Right lobe of liver (tissue), 6 donors: ENCODE measurements at places on chromosomes 4 and X. TPM values are rescaled to one million over a fixed set of nuclear protein-coding genes. Genes with fewer than 3 reads are reported as not detected.

DNA sequence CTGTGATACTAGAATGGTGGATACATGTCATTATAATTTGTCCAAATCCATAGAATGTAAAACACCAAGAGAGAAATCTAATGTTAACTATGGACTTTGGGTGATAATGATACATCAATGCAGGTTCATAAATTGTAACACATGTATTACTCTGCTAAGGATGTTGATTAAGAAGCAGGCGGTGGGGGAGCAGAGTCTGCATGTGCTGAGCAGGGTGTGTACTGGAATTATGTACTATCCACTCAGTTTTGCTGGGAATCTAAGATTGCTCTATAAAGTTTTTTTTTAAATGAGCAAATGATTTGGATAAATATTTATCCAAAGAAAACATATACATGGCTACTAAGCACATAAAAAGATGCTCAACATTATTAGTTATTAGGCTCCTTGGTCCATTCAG lies 15.0 kb upstream of the MANBA start:
- no peak for DNase-seq

The ZFX gene
- 21.5 TPM for total RNA-seq

DNA sequence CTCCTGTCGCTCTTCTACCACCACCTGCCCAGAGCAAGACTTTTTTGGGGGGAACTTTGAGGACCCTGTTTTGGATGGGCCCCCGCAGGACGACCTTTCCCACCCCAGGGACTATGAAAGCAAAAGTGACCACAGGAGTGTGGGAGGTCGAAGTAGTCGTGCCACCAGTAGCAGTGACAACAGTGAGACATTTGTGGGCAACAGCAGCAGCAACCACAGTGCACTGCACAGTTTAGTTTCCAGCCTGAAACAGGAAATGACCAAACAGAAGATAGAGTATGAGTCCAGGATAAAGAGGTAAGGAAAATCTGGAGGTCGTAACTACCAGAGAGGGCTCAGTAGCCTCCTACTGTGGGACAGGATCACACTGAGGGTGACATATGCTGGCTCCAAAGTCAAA lies 364.5 kb downstream of the MAPK10 start:
- DNase-seq: no peak

DNA sequence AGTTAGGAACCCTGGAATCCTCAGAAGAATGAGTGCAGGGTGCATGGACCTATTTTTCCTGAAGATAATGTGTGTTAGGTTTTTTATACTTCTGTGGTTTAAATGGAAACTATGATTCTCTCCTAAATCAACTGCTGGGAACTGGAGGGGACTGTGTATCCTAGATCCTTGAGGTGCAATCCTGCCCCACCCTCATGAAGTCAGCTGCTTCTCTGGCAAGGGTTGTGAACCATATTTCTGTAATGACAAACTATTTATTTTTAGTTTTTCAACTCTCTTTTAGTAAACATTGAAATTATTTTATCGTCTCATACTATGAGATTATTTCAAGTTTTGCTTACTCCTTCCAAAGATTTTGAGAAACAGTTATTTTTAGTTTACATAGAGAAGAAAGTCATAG lies 25.8 kb upstream of the VEGFC start:
- DNase-seq: no peak

DNA sequence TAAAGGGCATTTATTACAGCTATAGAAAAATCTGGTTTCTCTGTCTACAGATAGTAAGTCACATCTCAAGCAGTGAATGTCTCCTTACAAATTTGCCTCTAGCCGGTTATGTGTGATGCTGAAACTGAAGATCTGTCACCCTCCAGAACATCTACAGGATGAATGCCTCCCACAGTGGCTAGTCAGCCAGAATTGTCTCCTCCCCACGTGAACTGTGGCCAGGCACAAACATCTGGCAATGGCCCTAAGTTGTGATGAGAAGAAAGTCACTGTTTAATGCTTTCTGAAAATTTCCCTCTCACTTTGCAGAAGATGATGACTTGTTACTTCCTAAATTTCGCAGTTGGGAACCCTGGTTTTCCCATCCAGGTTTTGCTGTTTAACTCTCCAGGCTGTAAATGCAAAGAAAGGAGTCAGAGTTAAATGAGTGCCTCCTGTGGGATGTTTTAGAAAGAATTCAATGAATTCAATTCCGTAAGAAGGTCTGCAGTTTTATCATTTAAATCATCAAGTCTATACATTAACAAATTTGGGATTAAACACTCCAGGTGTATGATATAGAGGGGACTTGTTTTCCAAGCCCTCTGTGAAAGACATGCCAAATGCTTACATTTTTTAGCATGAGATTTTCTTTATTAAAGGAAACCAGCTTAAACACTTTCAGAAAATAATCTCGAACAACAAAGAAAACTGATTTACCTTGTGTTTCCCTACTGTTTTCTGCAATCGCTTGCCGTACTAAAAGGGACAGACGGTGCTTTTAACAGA lies 55.4 kb upstream of the TLR3 start:
- DNase-seq: no peak

The NKX3-2 gene
- total RNA-seq: not detected

The NUDT10 gene
- 0.31 TPM for total RNA-seq

DNA sequence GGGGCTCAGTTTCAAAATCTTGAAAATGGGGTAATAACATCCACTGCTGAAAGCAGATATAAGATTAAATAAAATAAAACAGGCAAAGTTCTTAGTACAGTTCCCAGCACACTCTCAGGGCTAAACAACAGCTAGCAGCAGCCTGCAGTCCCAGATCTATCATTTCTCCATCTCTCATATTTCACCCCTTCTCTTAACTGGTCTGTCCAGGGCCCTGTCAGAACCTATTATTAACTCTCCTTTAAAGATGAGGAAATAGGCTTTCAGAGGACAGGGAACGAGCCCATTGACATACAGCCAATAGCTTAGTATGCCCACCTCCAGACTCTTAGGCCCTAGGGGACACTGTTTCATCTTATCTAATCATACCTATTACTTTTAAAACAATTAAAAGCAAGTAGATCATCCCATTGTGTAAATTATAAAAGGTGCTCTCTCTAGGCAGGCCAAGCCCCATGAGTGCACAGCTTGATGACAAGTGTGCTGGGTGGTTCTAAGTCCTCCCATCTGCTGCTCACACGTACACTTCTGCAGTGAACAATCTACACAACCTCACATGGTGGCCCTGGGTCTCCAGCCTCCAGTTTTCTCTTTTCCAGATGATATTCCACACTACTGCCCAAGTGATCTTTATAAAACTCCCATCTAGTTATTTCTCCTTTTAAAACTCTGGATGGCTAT lies 119.0 kb downstream of the APBB2 start:
- no peak for DNase-seq

The CCDC158 gene
- total RNA-seq: 2.9 TPM

DNA sequence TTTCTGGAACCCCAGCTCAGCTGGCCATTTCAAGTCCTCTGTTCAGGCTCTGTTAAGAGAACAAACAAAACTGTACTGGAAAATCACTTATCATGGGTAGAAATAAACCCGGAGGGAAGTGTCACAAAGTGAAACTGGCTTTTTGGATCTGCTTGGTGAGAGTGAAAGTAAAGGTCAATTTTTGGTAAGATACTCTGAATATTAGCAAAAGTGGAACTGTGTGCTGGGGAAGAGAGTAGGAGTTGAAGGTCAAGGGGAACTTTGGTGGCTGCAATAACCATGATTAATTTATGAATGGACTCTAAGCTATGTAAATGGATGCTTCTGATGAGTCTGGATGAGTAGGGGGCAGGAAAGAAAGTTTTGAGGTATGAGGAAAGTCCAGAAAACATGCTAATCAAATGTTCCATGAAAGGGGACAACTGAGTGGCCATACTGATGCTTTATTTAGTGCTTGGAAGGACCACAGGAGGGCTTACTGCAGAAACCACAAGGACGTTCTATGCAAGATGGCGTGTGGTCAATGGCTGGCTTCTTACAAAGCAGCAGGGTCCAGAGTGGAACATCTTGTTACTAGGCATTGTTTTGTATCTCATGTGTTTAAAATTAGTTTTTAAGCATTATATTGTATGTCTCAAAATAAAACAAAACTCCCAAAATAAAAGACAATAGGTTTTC lies 36.8 kb upstream of the TNIP3 start:
- DNase-seq: no peak

DNA sequence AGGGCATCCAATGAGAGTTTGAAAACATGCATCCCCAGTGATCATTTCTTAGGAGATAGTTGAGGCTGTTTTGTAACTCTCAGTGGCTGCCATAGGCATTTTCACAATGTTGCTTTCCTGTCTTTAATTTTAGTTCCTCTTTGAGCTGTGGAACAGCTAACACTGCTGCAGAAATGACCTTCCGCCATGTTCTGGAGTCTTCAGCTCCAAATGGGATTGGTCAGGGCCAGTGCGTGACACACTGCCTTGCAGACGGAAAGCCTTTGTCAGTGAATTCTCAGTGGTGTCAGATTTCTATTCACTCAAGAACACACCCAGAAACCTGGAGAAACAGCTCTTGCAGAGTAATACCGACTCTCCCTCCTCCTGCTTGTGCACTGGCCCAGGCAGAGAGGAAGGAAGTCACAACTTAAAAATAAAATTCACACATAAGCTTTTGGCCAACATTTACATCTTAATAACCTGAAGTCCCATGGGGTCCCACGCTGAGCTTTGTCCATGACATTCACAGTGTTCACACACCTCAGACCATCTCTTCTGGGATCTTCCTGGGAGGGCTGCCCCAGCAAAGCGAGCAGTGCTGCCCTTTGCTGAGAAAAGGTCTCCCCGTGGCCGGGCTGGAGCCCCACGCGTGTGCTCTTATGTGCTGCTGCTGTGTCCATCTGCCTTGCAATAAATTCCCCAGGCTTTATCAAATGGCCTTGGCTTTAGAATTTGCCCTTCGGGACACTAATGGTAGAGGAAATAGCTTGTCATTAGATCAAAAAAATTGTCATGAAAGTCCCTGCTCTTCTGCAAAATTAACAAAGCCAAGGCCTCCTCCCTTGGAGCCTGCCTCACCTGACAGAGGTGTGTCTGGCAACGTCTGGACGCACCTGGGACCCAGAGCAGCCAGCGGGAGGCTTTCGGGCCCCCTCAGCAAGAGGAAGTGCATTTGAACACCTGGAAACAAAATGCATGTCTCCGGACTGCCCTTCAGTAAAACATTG lies 126.8 kb downstream of the IRF2 start:
- peak; percentile 69 for DNase-seq

DNA sequence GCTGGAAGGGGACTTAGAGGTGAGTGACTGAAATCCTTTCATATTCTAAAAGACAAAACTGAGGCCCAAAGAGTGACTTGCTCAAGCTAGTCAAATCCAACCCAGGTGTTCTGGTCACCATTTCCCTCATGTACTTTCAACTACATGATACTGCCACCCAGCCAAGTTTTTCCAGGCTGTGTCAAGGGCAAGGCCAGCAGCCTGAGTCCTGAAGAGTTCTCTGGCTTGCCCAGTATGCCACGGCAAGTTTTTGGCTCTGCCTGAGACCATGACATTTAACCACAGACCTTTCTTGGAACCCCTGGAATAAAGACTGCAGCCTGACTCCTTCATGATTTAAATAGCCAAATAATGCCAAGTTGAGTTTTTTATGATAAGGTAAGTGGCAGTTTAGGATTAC lies 10.7 kb upstream of the TMEM164 start:
- no peak for DNase-seq

The N4BP2 gene
- total RNA-seq: 4.2 TPM

DNA sequence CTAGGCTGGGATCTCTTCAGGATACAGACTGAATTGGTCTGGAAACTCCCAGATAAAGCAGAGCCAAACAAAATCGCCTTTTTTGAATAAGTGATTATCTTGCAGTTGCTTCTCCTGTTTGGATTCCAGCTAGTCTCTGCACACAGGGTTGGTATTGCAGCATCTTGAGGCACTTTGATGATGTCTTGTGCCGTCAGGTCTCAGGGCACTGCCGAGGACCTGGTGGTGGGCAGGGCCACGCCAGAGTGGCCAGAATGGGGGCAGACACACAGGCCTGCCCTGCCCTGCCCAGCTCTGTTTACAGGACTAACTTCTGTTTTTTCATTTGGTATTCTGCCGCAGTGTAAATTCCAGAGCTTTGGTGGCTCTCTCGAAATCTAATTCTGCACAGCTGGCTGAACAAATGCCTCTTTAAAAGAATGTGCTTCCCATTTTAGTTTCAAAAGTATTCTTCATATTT lies 276.1 kb downstream of the NR3C2 start:
- DNase-seq: no peak

DNA sequence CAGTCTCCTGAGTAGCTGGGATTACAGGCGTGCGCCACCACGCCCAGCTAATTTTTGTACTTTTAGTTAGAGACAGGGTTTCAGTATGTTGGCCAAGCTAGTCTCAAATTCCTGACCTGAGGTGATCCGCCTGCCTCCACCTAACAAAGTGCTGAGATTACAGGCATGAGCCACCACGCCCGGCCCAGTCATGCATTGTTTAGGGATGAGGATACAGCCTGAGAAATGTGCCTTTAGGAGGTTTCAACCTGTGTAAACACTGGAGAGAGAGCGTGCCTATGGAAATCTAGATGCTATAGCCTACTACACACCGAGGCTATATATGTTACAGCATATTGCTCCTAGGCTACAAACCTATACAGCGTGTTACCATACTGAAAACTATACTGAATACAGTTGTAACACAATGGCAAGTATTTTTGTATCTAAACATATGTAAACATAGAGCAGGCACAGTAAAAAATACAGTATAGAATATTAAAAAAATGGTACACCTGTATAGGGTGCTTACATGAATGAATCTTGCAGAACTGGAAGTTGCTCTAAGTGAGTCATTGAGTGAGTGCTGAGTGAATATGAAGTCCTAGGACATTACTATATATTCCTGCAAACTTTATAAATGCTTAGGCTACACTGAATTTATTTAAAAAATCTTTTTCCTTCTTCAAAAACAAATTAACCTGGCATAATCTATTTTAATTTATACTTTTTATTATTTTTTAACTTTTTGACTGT lies 588.2 kb upstream of the ADGRL3 start:
- DNase-seq: no peak

GRCh38 chr4:94695384-94695783 lies 62.4 kb upstream of the BMPR1B start:
- no peak for DNase-seq

The PIR gene
- total RNA-seq: 13.3 TPM

The SORCS2 gene
- total RNA-seq: 6.2 TPM

The PRR32 gene
- total RNA-seq: not detected

DNA sequence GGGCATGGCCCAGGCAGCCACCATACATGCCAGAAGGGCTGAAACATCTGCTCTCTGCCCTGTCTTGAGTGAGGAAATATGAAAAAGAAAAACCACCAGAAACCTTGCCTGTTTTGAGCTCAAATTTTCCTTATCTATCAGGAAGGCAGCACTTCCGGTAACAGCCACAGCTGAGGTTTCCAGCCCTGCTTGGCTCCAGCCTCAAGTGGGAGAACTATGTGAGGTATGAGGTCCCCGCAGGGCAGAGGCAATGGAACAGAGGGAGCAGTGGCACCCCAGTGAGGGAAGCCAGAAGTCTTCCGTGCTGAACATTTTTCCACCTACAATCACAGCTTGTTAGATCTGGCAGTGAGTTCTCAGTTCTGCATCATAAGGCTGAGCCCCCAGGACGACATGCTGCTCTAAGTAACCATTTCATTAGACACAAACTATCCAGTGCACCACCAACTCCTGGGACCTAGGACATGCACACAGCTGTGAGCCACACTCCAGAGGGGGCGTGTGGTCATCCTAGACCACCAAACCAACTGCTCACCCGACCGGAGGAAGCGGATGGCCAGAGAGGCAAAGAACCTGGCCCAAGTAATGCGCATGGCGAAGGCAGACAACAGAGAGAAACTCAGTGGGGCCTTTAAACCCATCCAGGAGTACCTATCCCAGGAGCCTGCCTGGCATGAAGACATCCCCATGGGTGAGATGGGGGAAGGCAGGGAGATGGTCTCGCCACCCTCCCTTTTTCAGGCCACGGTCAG lies 22.6 kb downstream of the WDR1 start:
- no peak for DNase-seq

The AFF2 gene
- 1.9 TPM for total RNA-seq

The CC2D2A gene
- total RNA-seq: 1.7 TPM

GRCh38 chr4:7055111-7055989 lies 12.2 kb downstream of the TADA2B start:
- no peak for DNase-seq

The DCAF16 gene
- 4.2 TPM for total RNA-seq
